ENCODE measurements at places on chromosomes 11 and 22.

- DNase-seq: no peak
Observed at GRCh38 chr11:50186146-50186545, 153.5 kb downstream of the OR4C45 start.

GRCh38 chr11:129417458-129417857 lies 41.8 kb downstream of the BARX2 start:
- DNase-seq: no peak

DNA sequence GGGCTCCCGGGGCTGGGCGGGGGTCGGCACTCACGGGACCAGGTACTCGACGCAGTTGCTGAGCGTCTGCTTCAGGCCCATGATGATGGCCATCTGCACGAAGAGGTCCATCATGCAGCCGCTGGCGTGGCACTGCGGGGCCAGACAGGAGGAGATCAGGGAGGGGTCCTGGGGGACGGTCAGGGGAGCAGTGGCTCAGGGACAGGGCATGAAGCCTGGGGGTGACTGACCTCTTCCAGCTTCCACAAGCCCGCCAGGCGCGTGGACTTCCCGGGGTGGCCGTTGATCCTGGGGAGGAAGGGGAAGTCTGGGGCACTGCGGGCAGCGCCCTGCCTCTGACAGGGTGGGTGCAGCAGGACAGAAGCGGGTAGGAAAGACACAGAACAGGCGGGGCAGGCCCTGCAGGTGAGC lies 6.1 kb upstream of the SIGIRR start:
- no peak for DNase-seq

DNA sequence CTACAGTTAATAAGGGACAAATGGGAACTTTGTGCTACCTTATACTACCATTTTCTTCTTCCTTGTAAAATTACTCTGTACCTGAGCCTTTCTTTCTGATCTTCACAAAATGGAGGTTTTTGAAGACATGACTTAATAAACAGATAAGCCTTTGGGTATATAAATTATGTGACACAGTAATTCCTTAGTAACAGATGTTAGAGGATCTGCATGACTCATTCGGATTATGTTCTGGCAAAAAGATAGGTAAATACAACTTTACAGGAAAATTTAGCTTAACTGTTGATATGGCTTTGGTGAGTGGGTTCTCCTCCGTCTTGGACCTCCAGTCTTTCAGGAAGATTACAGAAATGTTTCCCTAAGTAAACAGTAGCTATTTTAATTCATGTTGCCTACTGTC lies 61.8 kb downstream of the BID start:
- DNase-seq: no peak

DNA sequence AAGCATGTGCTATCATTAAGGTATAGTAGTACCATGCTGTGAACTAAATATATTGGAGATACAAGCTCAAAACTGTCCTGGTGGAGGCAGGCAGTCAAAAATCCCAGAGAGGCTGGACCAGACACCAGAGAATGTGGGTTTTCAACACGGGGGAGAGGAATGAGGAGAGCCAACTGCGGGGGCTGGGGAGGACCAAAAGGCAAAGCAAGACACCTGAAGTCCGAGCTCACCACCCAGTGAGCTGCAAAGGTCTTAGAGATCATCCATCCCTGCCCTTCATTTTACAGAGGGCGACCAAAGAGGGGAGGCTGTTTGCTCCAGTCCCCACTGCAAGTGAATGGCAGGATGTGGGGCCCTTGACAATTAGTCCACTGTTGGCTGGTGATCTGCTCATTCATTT lies 10.0 kb downstream of the RIBC2 start:
- no peak for DNase-seq

All from MG63 (cell line).